ENCODE measurements at places on chromosomes 13 and 19. TPM values are rescaled to one million over a fixed set of nuclear protein-coding genes. Genes with fewer than 3 reads are reported as not detected.

The OVOL3 gene
- total RNA-seq: not detected

DNA sequence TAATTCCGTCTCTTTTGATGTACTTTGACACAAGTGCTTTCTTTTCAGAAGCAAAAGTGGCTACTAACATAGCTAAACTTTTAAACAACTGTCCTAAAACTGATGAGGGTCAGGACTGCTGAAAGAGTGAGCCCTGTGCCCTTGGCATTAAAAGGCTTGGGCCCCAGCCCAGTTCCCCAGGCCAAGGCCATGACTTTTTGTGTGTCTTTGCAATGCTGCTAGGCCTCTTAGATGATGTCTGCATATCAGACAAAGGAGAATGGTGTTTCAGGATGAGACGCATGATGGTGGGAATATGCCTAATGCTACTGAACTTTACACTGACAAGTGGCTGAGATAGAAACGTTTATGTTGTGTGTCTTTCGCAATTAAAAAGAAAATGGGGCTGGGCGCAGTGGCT is 38.0 kb downstream of the SLC7A9 start:
- DNase-seq: no peak

- no peak for DNase-seq
Measured at GRCh38 chr19:47509973-47510372, 4.9 kb downstream of the NAPA start.

GRCh38 chr19:28074773-28075172 is 1138.2 kb downstream of the UQCRFS1 start:
- DNase-seq: no peak

The PGLYRP2 gene
- not detected for total RNA-seq

The RUBCNL gene
- total RNA-seq: 5.1 TPM

The MUC16 gene
- total RNA-seq: 1.1 TPM

DNA sequence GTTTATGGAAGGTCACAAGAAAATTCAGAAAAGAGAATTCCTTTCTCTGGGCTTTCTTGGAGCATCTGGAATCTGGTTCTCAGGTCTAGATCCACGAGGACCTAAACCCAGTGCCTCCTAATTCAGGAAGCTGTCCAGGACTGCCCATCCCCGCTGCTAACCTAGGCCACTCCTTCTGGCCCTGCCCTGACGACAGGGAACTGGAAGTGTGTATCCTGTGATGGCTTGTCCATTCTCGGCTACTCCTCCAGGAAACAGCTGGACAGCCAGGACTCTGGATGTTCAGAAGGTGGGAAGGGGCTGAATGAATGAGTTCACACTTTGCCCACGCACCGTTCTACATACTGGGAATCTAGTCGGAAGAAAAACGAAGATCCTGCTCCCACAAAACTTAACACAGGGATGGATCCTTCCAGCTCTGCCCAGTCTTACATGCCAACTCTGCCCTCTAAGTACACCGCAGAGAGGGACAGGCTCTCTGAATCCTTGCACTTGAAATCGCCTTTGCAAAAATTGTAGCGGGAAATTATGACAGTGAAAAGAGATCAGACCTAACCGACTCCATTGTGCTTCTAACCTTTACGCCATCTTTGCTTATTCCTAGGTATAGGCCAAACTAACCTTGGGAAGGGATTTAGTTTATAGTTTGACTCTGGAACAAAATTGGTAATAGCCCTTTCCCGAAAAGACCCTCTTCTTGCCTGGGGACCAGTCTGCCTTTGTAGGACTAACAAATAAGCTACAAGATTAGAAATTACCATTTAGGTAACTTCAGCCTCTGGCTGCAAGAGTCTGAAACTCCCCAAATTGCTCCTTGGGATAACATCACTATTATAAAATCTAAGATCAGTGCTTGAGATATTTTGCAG is 1.8 kb downstream of the LSM4 start:
- DNase-seq: no peak

The IGFL1 gene
- total RNA-seq: not detected

The MBD3L2B gene
- not detected for total RNA-seq

- DNase-seq: no peak
Measured at GRCh38 chr13:50451609-50452008, 391.9 kb downstream of the DLEU7 start.

- DNase-seq: peak; percentile 54
Measured at GRCh38 chr19:54461613-54462012, 2.0 kb downstream of the LENG9 start.

- no peak for DNase-seq
Measured at GRCh38 chr19:49342291-49342721, 7.1 kb downstream of the CD37 start.

GRCh38 chr19:35206379-35206778 is 22.2 kb downstream of the FAM187B start:
- DNase-seq: no peak

The PSG6 gene
- total RNA-seq: not detected

DNA sequence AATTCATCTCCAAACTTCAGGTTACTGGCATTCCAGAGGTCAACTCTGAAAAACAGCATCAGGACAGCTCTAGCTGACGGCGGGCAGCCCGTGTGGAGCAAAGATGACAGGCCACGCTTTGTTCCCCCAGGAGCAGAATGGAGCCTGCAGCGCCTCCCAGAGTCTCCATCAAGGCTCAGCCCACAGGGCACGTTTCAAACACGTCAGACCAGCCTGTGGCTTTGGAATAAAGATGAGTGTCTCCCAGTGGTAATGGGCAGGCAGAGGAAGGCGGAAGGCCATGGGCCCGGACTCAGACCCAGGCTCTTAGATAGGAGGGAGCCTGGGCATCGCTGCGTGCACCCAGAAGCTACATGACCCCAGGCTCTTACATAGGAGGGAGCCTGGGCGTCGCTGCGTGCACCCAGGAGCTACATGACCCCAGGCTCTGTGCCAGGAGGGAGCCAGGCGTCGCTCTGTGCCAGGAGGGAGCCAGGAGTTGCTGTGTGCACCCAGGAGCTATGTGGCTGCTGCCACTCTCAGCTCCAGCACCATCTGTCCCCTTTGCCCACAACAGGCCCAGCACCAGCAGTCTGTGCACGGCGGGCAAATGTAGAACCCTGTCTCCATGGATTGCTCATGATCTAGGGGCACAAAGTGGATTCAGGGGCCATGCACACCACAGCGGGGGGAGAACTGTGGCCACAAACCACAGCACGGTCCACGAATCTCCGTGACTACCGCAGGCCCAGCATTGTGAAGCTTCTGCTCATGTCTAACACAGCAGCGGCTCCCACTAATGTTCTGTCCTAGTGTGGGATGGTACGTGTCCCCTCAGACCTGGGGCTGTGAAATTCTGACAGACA is 47.8 kb upstream of the C13orf46 start:
- no peak for DNase-seq

The ZNF491 gene
- 4.4 TPM for total RNA-seq

DNA sequence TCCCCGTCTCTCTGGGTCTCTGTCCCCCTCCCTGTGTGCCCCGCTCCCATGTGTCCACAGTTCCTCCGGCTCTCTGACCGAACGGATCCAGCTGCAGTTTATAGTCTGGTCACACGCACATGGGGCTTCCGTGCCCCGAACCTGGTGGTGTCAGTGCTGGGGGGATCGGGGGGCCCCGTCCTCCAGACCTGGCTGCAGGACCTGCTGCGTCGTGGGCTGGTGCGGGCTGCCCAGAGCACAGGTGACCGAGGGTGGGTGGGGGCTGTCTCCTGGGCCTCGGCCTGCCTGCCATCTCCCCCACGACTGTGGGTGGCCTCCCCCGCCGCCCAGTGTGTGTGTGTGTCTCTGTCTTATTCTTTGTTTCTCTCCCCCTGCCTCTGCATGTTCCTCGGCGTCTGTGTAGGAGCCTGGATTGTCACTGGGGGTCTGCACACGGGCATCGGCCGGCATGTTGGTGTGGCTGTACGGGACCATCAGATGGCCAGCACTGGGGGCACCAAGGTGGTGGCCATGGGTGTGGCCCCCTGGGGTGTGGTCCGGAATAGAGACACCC is 10.3 kb downstream of the TRPM4 start:
- no peak for DNase-seq

- no peak for DNase-seq
Measured at GRCh38 chr13:41286370-41286769, 23.0 kb upstream of the MTRF1 start.

GRCh38 chr19:53659292-53659691 is 27.5 kb downstream of the DPRX start:
- DNase-seq: peak; percentile 51

DNA sequence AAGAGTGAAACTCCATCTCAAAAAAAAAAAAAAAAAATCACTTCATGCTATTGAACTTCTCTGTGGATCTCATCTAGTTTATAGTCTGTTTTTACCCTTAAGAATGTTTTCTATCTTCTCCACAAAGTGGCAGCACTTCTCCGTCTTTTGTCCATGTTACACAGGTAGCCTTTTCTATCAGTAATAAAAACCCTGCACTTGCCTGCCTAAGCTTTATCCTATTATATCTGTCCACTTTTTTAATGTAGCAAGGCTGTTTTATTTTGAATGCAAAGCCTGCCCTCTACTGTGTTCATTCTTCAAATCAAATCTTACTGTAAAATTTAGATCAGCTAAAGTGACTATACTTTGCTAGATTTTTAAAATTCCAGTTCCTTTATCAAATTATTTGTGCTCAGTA is 124.0 kb downstream of the STOML3 start:
- DNase-seq: peak; percentile 15

- peak; percentile 76 for DNase-seq
Measured at GRCh38 chr19:48963371-48964204, 1.5 kb upstream of the FTL start.

The SLITRK6 gene
- total RNA-seq: 10.5 TPM

DNA sequence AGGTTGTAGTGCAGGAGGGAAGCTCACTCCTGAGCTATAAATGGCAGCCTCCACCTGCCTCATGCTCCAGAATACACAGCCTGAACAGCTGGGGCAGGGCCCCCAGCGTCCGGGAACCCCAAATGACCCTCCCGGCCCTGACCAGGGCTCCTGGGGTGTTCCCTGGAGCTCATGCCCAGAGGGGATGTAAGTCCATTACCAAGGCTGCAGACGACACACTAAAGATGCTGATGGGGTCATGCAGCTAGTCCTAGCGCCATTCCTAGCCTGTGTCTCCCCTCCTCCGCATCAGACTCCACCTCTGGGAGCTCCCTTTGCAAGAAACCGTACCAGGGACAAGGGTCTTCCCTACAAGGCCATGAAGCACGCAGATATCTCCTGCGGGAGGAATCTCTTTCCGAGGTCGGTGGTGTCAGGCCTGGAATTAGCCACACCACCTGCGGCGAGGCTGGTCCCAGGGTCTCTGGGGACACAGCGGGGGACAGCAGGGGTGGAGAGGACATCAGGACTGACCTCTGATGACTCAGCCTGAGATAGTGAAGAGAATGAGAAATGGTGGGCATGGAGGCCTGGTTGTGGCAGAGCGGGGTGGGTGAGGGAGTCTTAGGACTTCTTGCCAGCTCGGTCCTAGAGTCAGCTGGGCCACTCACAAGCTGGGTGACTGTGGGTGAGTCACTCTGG is 11.9 kb upstream of the TPM4 start:
- DNase-seq: no peak

Data from tongue (tissue), 3 donors.